ENCODE measurements at places on chromosomes 12 and 14. TPM values are rescaled to one million over a fixed set of nuclear protein-coding genes. Genes with fewer than 3 reads are reported as not detected.
A peak's percentile ranks its signal among the peaks of the same experiment; 100 is the strongest.

GRCh38 chr12:115885040-115885690 lies 392.3 kb downstream of the MED13L start:
- H3K27me3 ChIP-seq: no peaks in the 10 kb centered on the region
- no peak overlapping the region for H3K4me3 ChIP-seq
- no peaks in the 10 kb centered on the region for H3K36me3 ChIP-seq
- no peak for DNase-seq
- no peak overlapping the region for H3K27ac ChIP-seq
- H3K4me1 ChIP-seq: no peaks in the 10 kb centered on the region

Gene ZBTB42
- 6.9 TPM for total RNA-seq

Gene KRT6C
- total RNA-seq: not detected

Gene LMNTD1
- total RNA-seq: not detected

Gene CHFR
- total RNA-seq: 66.6 TPM

Gene SLC6A15
- 14.0 TPM for total RNA-seq

GRCh38 chr12:124952801-124953200 lies 36.1 kb downstream of the DHX37 start:
- H3K4me3 ChIP-seq: no peak overlapping the region
- no peaks in the 10 kb centered on the region for H3K27me3 ChIP-seq
- H3K27ac ChIP-seq: no peak overlapping the region
- no peaks in the 10 kb centered on the region for H3K4me1 ChIP-seq
- H3K36me3 ChIP-seq: peaks cover 8% of the 10 kb centered on the region

GRCh38 chr12:93174048-93174447 lies 203.7 kb upstream of the NUDT4 start:
- no peaks in the 10 kb centered on the region for H3K36me3 ChIP-seq
- H3K27me3 ChIP-seq: no peaks in the 10 kb centered on the region
- H3K4me3 ChIP-seq: no peak overlapping the region
- peak; percentile 91 for DNase-seq

Gene NID2
- total RNA-seq: 22.3 TPM

Gene TMEM132D
- total RNA-seq: not detected

DNA sequence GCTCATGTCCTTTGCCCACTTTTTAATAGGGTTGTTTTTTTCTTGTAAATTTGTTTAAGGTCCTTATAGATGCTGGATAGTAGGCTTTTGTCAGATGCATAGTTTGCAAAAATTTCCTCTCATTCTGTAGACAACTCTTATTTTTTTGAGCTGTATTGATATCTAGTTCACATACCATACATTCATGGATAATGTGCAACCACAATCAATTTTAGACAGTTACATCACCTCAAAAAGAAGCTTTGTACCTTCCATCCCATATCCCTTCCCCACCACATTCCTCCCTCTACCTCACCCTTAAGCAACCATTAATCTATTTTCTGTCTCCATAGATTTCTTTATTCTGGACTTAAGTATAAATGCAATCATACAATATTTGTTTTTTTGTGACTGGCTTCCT lies 98.4 kb downstream of the PTCSC3 start:
- DNase-seq: no peak
- H3K4me3 ChIP-seq: no peak overlapping the region
- no peaks in the 10 kb centered on the region for H3K27me3 ChIP-seq
- no peaks in the 10 kb centered on the region for H3K36me3 ChIP-seq
- H3K4me1 ChIP-seq: no peaks in the 10 kb centered on the region
- H3K27ac ChIP-seq: no peak overlapping the region

Gene MPHOSPH9
- total RNA-seq: 21.6 TPM

Gene FLVCR2
- total RNA-seq: 6.2 TPM
